ENCODE measurements at places on chromosomes 12 and 14.

- no peak for DNase-seq
These were observed 19.4 kb upstream of the PPM1A start for GRCh38 chr14:60229614-60230013.

- DNase-seq: no peak
These were observed 233.8 kb upstream of the SEL1L start for GRCh38 chr14:81767266-81767995.

DNA sequence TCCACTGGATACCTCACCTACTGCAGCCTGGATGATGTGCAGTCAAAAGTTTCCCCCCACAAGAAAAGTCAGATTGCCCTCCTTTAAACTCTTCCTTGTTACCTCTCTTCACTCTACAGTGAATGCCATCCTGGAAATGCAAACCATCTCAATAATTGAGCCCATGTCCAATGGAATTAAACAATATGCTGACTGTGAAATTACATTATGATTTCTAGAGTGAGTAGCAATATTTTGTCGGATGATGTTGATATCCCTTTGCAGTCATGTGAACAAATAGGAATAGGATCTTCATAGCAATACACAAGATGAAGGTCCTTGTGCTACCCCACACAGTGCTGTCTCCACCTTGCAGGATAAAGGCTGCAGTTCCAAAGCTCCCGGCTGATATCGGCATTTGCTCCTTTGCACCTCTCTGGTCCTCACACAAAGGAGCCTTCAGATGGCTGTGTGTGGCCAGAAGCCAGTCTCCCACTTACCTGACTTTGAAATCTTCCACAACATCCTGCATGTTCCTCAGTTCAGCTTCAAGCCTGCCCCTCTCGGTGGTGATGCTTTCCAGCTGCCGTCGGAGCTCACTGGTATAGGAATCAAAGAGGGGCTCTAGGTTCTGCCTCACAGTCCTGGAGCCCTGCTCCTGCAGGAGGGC lies 1.5 kb downstream of the KRT75 start:
- no peak for DNase-seq

- peak; percentile 81 for DNase-seq
These were observed 594 bp downstream of the TAMALIN start for GRCh38 chr12:52007158-52007921.

DNA sequence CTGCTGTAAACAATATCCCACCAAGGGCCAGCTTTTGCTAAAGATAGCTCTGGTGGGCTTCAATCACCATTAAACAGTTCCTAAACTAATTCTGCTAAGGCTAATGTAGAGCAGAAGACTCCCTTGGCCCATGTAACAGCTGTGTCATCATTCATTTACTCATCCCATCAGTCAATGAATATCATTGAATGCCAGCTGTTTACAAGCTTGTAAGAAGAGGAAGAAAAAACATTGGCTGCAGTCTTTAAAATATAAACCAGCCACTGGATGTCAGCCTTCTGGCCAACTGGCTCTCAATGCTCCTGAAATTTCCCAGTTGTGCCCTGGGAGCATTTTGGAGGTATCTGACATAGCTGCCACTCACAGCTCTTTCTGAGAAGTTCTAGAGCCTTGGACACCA lies 18.0 kb upstream of the MAP3K9 start:
- peak; percentile 88 for DNase-seq

DNA sequence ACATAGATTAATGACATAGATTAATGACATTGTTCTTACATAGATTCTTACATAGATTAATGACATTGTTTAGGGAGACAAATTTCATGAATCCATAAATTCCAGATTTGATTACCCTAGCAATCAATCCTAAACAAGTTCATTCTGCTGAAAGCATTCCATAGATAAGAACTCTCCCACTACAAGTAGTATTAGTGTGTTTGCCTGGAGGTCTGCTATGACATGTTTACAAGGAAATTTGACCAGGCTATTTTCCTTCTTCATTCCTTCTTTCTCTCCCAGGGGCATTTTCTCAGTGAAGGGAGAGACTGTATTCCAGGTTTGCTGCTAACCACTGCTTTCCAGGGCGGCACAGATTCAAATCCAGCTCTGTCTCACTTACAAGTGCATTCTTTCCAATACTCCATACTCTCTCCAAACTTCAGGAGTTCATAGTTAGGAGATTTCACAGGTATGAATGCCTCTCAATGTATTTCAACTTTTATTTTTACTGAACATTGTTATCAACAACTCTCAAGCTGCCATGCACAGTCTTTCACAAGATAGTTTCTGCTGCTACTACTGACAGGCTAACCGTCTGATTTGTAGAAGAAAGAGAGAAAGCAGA lies 134.5 kb downstream of the SLC38A1 start:
- no peak for DNase-seq

Measured in osteoblast (primary cell).